ENCODE measurements at places on chromosomes 3 and 15.
A peak's percentile ranks its signal among the peaks of the same experiment; 100 is the strongest.

GRCh38 chr3:27577504-27577903 lies 93.3 kb upstream of the SLC4A7 start:
- no peak for DNase-seq

DNA sequence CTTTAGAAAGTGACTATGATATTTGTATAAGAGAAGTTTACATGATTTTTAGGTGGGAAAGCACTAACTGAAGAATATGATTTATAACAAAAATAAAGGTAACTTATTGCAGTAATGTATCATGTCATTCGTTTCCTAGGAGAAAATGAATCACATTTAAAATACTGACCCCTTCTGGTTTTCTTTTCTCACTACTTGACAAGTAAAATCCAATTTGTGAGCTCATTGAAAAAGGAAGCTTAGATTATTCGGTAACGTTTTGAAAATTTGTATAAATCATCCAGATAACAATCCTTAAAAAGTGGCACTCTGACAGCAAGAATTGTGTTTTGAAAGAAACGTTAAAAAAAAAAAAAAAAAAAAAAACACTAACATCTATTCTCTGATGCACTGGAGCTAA lies 39.0 kb downstream of the NSUN3 start:
- DNase-seq, result no peak

DNA sequence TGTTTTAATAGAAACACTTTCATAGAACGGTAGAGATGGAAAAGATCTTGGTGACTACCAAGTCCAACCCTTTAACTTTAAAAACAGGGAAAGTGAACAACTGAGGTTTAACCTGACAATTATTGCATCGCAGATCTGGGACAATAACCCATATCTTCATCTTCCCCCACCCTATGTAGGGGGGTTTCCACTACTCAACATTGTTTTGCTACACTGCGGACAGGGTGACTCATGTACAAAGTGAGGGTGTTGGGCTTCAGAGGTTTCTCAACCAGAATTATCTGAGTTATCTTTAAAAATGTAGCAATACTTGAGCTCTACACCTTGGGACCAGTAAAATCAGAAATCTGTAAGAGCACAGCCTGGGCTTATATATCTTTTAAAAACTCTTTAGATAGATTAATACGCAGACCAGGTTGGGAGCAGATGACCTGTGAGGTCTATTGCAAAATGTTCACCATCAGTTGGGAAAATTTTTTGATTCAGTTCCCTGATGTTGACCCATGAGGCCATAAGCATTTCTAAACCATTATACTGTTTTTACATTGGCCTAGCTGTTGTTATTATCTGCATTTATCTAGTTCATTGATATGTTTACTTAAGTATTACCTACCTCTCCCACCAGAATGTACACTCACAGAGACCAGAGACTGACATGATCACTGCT lies 103.6 kb upstream of the ICE2 start:
- DNase-seq, result peak; percentile 61

GRCh38 chr3:36456784-36457183 lies 76.5 kb downstream of the STAC start:
- DNase-seq, result no peak

GRCh38 chr15:45729141-45729540 lies 94.3 kb downstream of the SQOR start:
- DNase-seq, result no peak

GRCh38 chr3:113496924-113497323 lies 18.0 kb downstream of the SPICE1 start:
- DNase-seq, result no peak

GRCh38 chr15:68792901-68793766 lies 27.6 kb downstream of the ANP32A start:
- DNase-seq, result no peak

- DNase-seq, result no peak
Measured at GRCh38 chr3:8282541-8283165, 219.0 kb upstream of the LMCD1 start.

- no peak for DNase-seq
Measured at GRCh38 chr3:61221759-61222362, 29.4 kb downstream of the FHIT start.

DNA sequence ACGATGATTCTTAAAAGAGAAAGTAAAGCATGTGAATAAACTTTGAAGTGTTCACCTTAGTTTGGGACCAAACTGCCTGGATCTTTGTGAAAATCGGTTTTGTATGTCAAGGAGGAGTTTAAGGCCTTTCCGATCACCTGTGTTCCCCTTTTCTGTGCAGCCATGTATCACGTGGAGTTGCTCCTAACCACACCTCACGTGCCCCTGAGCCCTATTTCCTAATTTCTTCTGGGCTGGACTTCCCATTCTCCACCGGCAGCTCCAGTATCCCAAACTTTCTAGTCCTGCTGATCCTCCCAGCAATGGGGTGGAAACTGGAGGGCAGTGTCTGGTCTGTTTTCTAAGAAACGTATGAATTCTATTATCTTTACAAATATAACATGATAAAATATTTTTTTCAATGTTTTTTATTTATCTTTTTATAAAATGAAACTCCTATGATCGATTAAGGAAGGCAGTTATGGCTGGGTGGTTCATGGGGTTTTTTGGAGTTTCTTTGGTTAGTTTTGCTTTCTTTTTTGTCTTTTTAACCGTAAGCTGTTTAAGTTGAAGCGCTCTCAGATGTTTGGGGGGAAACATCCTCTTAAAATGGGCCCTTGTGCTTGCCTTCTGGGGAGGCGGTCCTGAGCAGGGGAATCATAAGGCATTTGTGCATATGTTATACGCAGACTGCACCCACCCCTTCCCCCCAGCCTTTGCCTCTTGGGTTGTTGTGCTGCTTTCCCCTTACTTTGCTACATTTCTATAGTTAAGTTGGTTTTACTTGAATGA lies 43.6 kb upstream of the WWTR1 start:
- DNase-seq, result peak; percentile 33

DNA sequence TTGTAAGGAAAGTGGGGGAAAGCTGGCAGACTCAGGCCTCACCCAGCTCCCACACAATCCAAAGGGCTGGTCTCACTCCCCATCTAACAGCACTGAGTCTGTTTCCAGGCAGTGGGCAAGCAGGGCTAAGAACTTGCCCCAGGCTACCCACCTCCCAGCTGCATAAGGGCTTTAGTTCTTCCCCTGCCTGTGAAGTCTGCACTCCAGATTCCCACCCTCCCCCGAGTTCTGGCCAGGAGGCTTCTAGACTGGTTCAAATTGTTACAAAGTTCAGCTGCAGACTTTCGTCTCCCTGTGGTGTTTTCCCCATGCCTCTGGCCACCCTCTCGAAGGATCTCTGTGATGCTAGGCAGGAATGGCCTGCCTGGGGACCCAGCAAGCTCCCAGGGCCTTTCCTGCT lies 11.2 kb downstream of the EHHADH start:
- no peak for DNase-seq

GRCh38 chr3:45997942-45998341 lies 2.3 kb upstream of the FYCO1 start:
- DNase-seq, result no peak

- DNase-seq, result no peak
Measured at GRCh38 chr3:127162947-127163645, 29.8 kb upstream of the PRR23E start.

DNA sequence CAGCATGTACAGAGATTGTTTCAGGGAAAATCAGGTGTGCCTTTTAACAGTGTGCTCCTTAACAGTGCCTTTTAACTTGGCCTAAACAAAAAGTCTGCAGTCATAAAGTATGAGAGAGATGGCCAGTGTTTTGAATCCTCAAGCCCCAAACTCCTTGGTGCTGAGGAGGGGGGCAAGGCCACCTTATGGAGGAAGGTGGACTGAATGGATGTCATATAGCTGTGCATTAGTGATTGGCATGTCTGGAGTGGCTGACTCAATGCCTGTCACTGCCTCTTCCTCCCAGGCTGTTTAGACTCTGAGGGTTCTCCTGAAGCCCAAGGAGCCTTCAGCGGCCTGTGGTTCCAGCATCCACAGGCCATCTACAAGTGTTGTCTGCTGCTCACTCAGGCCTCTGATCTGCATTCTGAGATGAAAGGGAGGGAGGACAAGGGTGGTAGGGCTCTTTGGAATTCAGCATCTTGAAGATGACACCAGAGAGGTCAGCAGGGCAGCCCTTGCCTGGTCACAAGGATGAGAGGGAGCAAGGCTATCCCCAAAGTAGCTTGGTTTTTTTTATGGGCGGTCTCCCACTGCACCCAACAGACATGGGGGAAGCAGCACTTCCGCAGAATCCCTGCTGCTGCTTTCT lies 1.5 kb downstream of the FOXL2NB start:
- DNase-seq, result no peak

DNA sequence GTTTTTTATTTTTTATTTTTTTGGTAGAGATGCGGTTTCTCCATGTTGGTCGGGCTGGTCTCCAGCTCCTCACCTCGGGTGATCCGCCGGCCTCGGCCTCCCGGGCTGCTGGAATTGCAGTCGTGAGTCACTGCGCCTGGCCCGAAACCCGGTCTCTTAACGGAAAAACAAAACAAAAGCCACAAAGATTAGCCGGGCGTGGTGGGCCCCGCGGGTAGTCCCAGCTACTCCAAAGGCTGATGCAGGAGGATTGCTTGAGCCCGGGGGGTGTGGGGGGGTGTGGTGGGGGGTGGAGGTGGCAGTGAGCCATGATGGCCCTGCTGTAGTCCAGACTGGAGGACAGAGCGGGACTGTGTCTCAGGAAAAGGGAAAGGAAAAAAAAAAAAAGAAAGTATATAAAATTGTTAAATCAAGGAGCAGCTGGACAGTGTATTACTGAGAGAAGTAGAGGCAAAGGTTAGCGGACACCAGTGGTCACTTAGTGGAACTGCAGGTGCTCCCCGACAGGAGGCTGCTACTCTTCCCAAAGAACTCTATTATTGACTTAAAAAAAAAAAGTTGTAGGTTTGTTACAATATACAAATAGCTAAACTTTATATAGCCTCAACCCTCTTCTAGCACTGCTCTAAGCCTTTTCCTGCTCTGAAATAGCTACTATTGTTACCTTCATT lies 30.3 kb upstream of the TUBGCP5 start:
- DNase-seq, result no peak

- DNase-seq, result no peak
Measured at GRCh38 chr3:41448396-41448795, 249.1 kb downstream of the CTNNB1 start.

DNA sequence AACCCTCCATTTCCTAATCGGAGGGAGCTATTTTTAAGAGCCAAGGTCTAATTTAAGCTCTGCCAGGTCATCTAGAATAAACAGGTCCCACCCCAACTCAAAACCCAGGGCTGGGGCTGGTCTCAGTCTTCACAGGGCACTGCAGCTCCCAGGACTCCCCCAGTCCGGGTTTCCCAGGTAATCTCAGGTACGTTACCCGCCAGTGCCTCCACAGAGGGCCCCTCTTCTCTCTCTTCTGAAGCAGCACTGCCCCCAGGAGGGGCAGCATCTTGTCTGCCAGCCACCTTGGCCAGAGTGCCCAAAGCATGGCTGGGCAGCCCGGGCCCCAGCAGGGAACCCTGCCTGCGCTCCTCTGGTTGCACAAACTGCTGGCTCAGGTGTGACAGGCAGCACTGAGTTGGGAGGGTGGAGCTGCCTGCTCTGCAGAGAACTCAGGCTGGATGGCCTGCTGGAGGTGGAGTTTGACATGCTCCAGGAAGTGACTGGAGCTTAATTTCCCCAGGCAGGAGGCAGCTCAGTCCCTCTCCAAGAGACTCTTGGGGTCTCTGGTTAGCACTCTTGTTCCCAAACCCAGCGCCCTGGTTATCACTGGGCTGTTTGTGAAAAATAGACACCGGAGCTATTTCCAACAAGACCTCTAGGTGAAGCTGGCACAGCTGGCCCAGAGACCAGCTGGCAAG lies at the start of gene PLA2G4F:
PLA2G4F (minus strand) TSS at position 394 of the 680 bp plus-strand sequence; CDS start at position 307, 87 bp downstream.
- no peak for DNase-seq

GRCh38 chr3:194685718-194686413 lies at the start of gene FAM43A:
FAM43A (plus strand) TSS chr3:194685883; CDS start chr3:194686827, 944 bp downstream.
- peak; percentile 86 for DNase-seq

DNA sequence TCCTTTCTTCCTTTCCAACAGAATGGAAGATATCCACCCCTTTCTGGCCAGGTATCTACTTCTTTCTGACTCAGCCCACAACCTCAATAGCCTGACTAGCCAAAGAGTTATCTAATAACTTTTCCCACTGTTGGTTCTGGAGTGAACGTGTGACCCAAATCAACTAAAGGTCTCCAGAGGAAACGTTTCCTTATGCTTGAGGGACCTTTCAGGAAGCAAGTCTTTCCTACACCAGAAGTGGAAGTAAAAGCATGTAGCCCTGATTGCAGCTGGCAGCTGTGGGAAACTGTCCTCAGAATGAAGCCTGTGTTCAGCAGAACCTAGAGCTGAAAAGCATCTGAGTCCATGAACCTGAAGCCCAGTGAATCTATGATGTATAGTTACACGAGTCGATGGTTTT lies 34.7 kb upstream of the PHLDB2 start:
- no peak for DNase-seq

DNA sequence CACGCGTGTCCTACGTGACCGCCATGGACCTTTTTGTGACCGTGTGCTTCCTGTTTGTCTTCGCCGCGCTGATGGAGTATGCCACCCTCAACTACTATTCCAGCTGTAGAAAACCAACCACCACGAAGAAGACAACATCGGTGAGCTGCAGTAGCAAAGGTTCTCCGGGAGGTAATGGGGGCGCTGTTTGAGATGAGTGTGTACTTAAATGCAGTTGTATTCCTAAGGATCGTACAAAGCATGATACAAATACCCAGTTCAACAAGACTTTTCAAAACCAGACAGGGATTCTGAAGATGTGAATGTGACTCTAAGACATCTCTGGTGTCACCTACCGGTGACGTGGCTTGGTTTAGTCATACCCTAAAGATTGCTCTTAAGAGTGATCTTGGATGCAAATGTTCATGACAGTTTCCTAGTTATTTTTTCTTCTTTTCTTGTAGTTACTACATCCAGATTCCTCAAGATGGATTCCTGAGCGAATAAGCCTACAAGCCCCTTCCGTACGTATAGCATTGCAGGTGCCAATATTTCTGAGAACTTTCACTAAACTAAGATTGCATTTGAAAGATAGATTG lies 556.6 kb downstream of the GABRG3 start:
- no peak for DNase-seq

DNA sequence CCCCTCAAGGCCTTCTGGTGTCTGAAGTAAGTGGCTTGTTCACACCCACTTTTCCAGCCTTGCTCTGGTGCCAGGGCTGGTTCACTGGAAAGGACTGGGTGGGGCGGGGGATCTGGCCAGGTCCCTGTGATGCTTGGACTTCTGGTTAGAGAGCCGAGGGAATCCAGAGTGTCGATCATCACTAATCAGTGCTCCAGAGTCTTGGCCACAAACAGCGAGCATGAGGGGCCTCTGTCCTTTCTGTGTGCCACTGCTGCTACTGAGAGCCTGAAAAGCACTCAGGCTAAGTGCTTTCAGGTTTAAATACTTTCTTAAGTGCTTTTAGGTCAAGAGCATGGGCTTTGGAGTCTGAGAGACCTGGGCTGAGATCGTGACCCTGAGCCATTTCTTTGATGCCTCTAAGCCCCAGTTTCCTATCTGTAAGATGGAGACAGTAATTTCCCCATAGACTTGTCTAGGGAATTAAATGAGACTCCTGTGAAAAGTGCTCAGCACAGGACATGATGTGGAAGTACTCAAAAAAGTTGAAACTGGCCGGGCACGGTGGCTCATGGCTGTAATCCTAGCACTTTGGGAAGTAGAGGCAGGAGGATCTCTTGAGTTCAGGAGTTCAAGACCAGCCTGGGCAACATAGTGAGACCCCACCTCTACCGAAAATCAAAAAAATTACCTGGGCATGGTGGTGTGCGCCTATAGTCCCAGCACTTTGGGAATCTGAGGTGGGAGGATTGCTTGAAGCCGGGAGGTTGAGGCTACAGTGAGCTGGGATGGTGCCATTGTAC lies 53.8 kb upstream of the SEC22A start:
- no peak for DNase-seq
